Kidney tubule cell (primary cell): ENCODE measurements at places on chromosomes 5 and 9.

DNA sequence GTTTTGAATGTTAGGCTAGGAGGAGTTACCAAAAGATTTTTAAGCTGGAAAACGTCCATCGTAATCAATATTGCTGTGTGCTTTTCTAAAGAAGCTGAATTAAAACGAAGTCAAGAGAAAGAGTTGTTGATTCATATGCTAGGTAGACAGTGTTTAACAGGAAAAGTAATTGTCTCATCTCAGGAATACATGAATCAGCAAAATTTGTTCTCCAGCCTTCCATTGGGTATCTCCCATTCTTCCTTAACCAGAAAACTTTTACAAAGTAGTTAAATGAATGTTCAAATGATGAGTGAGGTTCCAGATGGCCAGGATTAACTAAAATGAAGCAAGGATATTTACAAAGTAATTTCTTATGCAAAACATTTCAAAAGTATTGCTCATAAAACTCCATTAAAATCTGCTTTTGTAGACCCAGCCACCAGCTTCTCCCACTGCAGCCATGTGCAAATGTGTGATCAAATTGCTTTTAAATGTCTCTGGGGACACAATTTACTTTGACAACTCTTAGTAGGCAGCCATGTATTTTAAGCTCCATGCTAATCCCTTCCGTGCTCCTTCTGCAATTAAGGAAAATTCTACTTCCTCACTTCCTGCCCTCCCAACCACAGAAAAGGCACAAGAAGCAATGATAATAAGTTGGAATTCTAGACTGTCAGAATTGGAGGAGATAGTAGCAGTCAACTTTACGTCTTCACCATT, 121.2 kb downstream of the HTR4 start:
- DNase-seq = no peak

DNA sequence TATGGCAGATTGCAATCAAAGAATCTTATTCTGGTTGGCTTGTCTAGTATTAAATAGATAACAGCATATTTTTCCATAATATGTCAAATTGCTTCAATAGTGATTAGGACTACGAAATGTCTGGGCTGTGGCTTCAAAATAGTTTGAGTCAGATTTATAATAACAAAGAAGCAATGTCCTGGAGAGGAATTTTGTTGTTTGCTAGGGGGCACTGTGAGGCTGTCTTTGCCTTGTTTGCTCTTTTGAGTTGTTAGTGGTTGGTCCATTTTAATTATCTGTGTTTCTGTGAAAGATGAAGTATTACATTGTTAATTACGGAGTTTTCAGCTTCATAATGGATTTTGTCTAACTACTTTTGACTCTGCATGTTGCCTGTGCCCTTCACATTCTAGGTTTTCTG, 713.6 kb downstream of the TLE4 start:
- peak; percentile 4 for DNase-seq

GRCh38 chr9:97411789-97412625, at the start of gene TDRD7:
Gene TDRD7, plus strand, starts transcription at chr9:97412096. Its CDS starts 16,370 bp downstream, at chr9:97428466.
- peak; percentile 89 for DNase-seq

DNA sequence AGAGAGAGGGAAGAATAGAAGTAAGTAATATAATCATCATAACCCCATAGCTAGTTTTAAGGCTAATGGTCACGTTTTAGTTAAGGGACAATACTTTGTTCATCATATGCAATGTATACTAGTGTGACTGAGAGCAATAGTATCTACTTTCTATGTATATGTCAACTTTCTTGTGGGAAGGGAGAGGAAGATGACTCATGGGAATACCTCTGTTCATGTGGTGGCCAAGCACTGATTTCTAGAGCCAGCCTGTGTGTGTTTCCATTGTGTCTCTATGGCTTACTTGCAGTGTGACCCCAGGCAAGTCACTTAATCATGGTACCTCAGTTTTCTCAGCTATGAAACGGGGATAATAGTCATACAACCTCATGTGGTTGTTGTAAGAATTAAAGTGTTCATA, 639.6 kb downstream of the CETN3 start:
- DNase-seq = peak; percentile 46

DNA sequence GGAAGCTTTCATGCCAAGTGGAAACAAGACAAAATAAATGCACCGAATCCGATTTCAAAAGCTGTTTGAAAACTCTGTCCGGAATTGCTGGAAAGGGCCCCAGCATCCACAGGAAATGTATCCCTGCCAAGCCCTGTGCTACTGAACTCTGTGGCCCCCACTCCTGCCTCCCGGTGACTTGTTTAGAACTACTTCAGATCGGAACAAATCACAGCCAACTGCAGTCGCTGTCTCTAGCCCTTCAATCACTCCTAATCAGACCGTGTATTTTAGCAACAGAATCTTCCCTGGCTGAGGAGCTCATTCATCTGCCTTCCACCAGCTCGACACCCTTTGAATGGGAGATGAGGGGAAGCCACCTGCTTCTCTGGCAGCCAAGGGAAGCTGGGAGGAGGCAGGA, 94.1 kb downstream of the KCNIP1 start:
- peak; percentile 28 for DNase-seq

- no peak for DNase-seq
These were observed 94.4 kb downstream of the ADRB2 start for GRCh38 chr5:148920646-148921288.

GRCh38 chr9:7443541-7443940, 356.0 kb downstream of the DMAC1 start:
- DNase-seq = no peak

DNA sequence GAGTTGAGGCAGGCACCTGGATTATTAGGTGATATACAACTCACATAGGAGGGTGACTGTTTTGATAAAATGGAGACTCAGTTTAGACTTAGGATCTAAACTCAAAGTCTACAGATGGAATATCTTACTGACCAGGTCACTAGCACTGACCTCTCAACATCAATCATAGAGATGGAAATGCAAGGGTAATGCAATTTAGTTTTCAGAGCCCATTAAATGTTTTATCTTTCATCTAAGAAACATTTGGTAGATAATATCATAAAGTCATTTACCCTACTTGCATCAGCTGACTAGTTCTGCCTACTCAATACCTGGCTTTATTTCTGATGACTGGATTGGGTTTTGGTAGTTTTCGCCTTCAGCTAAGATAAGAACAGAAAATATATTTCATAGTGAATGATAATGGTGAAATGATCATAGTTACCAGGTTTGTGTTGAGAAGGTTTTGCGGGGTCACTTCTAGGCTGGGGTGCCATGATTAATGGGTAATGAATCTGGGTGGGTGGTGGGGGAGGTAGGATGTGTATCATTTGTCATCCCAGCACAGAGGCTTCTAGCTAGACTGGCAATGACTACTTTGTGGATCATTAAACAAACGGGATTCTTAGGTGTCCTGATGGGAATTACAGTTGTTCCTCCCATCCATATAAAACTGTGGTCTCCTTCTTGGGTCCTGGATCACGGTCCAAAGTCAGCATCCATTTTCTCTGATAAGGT, 173.4 kb downstream of the PPP2R2B start:
- DNase-seq = peak; percentile 61

- DNase-seq = peak; percentile 91
These were observed 19.5 kb upstream of the ANXA1 start for GRCh38 chr9:73132034-73132776.

DNA sequence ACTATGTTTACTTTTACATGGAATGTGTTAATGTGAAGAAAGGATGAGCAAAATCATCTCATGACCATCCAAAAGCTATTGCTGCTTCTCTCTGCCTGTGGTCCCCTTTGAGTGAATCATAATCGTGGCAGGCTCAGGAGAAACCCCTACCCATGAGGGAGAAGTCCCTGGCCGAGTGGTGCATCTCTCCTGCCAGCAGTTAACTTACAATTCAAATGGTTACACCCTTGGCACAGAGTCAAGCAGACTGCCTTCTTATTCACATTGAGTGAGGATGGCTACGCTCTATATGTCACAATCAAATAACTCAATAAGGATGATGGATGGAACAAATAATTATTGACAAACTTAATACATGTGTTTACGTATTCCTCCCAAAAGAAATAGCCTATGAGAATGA, 179.1 kb downstream of the FGF1 start:
- peak; percentile 63 for DNase-seq

DNA sequence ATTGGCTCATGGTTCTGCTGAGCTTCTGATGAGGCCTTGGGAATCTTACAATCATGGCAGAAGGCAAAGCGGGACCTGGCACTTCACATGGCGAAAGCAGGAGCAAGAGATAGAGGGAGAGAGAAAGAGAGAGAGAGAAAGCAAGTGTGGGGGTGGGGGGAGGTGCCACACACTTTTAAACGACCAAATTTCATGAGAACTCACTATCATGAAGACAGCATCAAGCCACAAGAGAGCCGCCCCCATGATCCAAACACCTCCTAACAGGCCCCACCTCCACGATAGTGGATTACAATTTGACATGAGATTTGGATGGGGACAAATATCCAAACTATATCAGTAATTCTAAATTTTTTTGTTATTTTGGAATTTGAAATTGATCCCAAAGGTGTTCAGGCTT, 553.9 kb downstream of the PRR16 start:
- DNase-seq = no peak

GRCh38 chr9:136051453-136051836, 43.6 kb downstream of the NACC2 start:
- no peak for DNase-seq

DNA sequence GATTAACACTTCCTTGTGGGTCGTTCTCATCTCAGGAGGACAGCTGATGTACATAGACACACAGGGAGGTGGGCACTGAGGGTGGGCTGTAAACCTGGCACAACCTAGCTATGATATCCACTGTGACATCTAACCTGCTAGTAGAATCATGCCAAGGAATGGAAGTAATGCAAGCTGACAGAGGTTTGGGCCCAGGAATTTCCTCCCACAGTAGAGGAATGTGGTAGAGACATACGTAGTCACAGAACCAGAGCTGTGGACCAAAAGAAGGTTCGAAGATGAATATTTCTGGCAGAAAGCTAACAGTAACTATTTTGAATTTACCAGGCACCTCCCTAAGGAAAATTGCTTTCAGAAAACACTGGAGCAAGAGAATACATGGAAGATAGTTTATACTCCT, 15.2 kb upstream of the DNAJC25 start:
- DNase-seq = no peak

- no peak for DNase-seq
These were observed 10.5 kb downstream of the TAL2 start for GRCh38 chr9:105672711-105673234.

DNA sequence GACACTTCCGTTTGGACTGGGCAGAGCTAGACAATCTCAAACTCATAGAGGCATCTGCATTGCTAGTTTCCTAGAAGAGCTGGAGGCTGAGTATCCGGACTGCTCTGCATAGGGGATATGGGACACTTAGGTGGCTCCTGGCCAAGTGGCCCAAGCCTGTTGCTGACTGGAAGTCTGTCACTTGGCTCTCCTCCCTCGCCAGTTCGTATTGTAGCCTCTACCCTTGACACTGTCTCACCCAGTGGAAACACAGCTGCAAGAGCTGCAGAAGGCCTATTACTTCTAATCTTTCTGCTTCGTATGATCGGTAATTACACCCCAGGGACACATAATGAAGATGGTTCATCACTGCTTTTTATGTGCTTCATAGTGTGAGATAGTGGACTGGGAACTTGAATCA, 34.7 kb downstream of the ITGA1 start:
- DNase-seq = no peak
